Lung (tissue), 17 donors: ENCODE measurements at places on chromosomes 2 and 18. TPM values are rescaled to one million over a fixed set of nuclear protein-coding genes. Genes with fewer than 3 reads are reported as not detected.

- H3K4me3 ChIP-seq = peak overlapping the region; percentile 69
- no peaks in the 10 kb centered on the region for H3K27me3 ChIP-seq
- peak overlapping the region; percentile 98 for H3K27ac ChIP-seq
- H3K4me1 ChIP-seq = peaks cover 48% of the 10 kb centered on the region
- peak; percentile 69 for DNase-seq
These were observed 19.7 kb upstream of the STPG4 start for GRCh38 chr2:47174733-47175361.

- no peaks in the 10 kb centered on the region for H3K27me3 ChIP-seq
- H3K4me1 ChIP-seq = no peaks in the 10 kb centered on the region
- H3K36me3 ChIP-seq = no peaks in the 10 kb centered on the region
These were observed 36.4 kb downstream of the RAMP1 start for GRCh38 chr2:237895544-237896506.

DNA sequence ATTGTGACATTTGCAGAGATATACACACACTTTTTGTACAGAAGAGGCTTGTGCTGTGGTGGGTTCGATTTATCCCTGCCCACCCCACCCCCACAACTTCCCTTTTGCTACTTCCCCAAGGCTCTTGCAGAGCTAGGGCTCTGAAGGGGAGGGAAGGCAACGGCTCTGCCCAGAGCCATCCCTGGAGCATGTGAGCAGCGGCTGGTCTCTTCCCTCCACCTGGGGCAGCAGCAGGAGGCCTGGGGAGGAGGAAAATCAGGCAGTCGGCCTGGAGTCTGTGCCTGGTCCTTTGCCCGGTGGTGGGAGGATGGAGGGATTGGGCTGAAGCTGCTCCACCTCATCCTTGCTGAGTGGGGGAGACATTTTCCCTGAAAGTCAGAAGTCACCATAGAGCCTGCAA lies 40.0 kb downstream of the STEAP3 start:
- no peak for DNase-seq
- H3K4me3 ChIP-seq = no peak overlapping the region
- H3K27ac ChIP-seq = no peak overlapping the region
- no peaks in the 10 kb centered on the region for H3K27me3 ChIP-seq

GRCh38 chr2:133248264-133248663 lies 320.0 kb downstream of the NCKAP5 start:
- H3K27ac ChIP-seq = peak overlapping the region; percentile 35
- no peaks in the 10 kb centered on the region for H3K4me1 ChIP-seq
- H3K27me3 ChIP-seq = no peaks in the 10 kb centered on the region
- DNase-seq = no peak
- no peaks in the 10 kb centered on the region for H3K36me3 ChIP-seq
- no peak overlapping the region for H3K4me3 ChIP-seq

DNA sequence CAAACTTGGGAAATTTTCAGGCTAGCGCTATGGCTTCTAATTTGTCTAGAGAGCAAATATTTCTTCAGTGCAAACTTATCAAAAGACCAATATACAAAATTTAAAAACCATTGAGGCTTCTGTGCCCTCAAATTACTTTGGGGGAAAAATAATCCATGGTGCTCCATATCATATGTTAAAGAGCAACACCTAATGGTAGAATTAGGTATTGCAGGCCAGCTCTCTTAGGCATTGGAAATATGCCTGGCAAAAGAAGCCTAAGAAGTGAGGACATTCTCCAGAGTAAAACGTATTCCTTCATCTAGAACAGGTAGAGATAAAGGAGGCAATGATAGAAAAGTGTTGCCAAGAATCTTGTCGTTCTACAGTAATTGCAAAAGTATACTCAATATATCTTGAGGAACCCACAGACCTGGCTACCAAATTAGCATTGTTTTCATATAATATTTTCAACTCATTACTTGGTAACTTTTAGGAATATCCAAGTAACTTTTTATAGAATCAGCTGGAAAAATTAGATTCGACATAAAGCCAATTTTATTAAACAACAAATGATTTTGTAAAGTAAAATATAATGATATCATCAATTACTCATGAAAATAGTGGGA lies 401.1 kb downstream of the BCL11A start:
- no peaks in the 10 kb centered on the region for H3K36me3 ChIP-seq
- no peaks in the 10 kb centered on the region for H3K4me1 ChIP-seq

- H3K27ac ChIP-seq = no peak overlapping the region
- DNase-seq = no peak
- no peaks in the 10 kb centered on the region for H3K27me3 ChIP-seq
- no peaks in the 10 kb centered on the region for H3K4me1 ChIP-seq
- H3K36me3 ChIP-seq = no peaks in the 10 kb centered on the region
These were observed 16.3 kb downstream of the GKN2 start for GRCh38 chr2:68936427-68936826.

DNA sequence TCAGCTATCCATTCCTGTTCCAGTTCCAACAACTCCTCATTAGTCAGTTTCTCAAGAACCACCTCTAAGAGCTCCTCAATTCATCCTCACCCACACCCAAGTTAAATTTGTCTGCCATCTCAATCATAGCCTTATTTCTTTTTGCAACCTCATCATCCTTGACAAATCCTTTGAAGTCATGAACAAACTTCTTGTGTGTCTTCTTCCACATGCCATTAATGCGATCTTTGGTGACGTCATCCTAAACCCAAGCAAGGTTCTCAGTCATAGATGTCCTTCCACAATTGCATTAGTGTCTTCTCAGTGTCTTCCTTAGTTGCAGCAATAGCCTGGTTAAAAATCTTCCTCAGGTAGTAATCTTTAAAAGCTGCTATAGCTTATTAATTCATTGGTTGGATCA lies 71.2 kb upstream of the FSIP2 start:
- H3K36me3 ChIP-seq = no peaks in the 10 kb centered on the region
- H3K4me1 ChIP-seq = no peaks in the 10 kb centered on the region
- H3K4me3 ChIP-seq = no peak overlapping the region
- DNase-seq = no peak
- H3K27me3 ChIP-seq = no peaks in the 10 kb centered on the region
- no peak overlapping the region for H3K27ac ChIP-seq

DNA sequence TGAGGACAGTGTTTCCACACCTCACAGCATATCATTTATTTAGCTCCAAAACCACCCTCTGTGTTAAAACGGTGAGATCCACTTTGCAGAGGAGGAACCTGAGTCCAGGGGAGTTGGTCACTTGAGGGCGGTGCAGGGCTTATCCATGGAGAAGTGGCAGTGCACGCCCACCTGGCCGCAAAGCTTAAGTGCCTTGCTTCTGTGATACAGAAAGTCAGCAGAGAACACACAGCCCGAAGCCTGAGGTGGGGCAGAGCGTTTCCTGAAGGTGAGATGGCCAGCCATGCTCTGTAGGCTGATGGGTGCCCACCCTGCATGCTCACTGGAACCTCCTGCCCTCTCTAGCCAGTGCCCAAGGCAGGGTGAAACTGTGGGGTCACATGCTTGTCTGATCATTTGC lies 87.3 kb downstream of the SH3RF3 start:
- DNase-seq = no peak
- H3K36me3 ChIP-seq = no peaks in the 10 kb centered on the region
- no peak overlapping the region for H3K27ac ChIP-seq
- no peaks in the 10 kb centered on the region for H3K4me1 ChIP-seq
- H3K4me3 ChIP-seq = no peak overlapping the region
- no peaks in the 10 kb centered on the region for H3K27me3 ChIP-seq

- H3K4me1 ChIP-seq = peaks cover 14% of the 10 kb centered on the region
- H3K27ac ChIP-seq = peak overlapping the region; percentile 94
- DNase-seq = peak; percentile 74
- peak overlapping the region; percentile 87 for H3K4me3 ChIP-seq
- H3K36me3 ChIP-seq = no peaks in the 10 kb centered on the region
These were observed 1.6 kb downstream of the CTIF start for GRCh38 chr18:48540251-48541025.

GRCh38 chr2:43481927-43482542 lies 113.8 kb downstream of the THADA start:
- no peaks in the 10 kb centered on the region for H3K36me3 ChIP-seq
- H3K27me3 ChIP-seq = no peaks in the 10 kb centered on the region
- no peak overlapping the region for H3K4me3 ChIP-seq

DNA sequence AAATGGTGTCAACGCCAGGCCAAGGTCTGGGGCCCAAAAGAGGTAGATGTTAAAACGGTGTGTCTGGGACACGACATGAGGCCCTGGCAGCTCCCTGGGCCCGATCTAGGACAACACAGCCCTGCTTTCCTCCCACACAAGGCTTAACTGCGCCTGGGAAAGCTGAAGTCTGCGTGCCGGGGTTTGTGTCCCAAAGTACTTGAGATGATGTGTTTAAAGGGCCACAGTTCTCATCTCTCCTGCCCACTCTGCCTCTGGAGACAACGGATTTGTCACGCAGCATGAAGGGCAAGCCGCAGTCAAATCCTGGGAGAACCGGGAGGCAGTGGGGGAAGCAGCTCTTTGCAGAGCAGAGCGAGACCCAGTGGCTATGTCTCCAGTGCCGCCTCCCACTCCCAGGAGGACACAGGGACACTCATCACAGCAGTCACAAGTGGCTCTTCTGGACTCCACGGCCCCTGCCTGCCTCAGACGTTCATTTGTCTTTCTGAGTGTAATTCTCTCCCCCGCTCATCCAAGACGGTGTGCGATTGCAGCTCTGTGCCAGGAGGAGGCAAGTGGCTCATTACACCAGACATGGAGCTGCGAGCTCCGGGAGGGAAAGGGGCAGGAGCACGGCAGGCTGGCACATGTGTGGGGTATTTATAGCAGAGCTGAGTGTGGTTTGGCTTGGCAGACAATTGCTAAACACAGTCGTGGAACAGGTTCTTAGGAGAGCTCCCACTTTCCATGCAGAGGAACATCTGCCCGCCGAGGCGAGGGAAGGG lies 57.7 kb upstream of the SEMA4C start:
- H3K27me3 ChIP-seq = peaks cover 9% of the 10 kb centered on the region
- DNase-seq = peak; percentile 57
- peaks cover 19% of the 10 kb centered on the region for H3K4me1 ChIP-seq
- H3K36me3 ChIP-seq = no peaks in the 10 kb centered on the region
- no peak overlapping the region for H3K27ac ChIP-seq
- H3K4me3 ChIP-seq = no peak overlapping the region

DNA sequence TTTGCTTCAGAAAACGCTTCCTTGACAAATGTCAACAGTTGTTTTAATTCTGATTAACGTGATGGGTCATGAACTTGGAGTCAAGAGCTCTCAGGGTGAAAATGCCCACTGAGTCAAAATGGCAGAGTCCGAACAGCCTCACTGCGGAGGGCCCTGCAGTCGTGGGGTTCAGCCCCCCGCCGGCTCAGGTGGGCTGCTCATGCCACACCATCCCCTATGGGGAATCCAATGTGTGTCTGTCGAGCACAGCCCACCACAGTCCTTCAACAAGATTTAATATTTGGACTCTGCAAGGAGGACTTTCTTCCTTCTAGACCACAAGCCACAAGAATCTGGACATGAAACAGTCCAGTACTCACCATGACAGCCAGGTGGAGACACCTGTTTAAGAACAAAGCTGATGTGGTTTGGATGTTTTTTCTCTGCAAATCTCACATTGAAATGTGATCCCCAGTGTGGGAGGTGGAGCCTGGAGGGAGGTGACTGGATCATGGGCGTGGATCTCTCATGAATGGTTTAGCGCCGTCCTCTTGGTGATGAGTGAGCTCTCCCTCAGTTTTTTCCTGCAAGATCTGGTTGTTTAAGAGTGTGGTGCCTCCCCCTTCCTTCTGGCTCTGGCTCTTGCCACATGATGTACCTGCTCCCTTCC lies 201.0 kb downstream of the NDUFA10 start:
- peak; percentile 49 for DNase-seq
- H3K4me3 ChIP-seq = no peak overlapping the region
- H3K27me3 ChIP-seq = no peaks in the 10 kb centered on the region
- H3K4me1 ChIP-seq = peaks cover 8% of the 10 kb centered on the region
- H3K27ac ChIP-seq = no peak overlapping the region
- H3K36me3 ChIP-seq = no peaks in the 10 kb centered on the region

DNA sequence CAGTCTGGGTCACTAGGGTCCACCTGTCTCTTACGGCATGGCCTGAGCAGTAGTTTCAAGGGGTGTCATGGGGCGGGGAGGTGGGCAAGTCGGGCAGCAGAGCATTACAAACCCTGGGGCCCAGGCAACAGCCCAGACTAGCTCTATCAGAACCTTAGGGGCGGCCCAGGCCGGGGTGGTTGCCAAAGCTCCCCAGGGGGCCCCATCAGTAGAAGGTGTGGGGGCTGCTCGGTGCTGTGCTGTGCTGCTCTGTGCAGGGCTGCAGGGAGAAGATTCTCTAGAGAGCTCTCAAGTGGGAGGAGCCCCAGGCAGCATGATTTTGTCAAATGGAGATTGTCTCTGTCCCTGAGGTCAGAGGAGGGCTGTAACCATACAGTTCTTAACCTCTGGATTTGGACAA lies 36.4 kb upstream of the SLC14A1 start:
- H3K27me3 ChIP-seq = no peaks in the 10 kb centered on the region
- no peak overlapping the region for H3K27ac ChIP-seq
- H3K4me1 ChIP-seq = no peaks in the 10 kb centered on the region
- H3K36me3 ChIP-seq = no peaks in the 10 kb centered on the region

GRCh38 chr2:69578198-69578540 lies 65.4 kb downstream of the AAK1 start:
- peaks cover 7% of the 10 kb centered on the region for H3K4me1 ChIP-seq
- no peaks in the 10 kb centered on the region for H3K27me3 ChIP-seq
- H3K4me3 ChIP-seq = no peak overlapping the region
- no peak overlapping the region for H3K27ac ChIP-seq

- H3K36me3 ChIP-seq = no peaks in the 10 kb centered on the region
- no peak overlapping the region for H3K27ac ChIP-seq
- no peak for DNase-seq
- no peaks in the 10 kb centered on the region for H3K27me3 ChIP-seq
These were observed 669.5 kb downstream of the ERBB4 start for GRCh38 chr2:211868996-211869533.

DNA sequence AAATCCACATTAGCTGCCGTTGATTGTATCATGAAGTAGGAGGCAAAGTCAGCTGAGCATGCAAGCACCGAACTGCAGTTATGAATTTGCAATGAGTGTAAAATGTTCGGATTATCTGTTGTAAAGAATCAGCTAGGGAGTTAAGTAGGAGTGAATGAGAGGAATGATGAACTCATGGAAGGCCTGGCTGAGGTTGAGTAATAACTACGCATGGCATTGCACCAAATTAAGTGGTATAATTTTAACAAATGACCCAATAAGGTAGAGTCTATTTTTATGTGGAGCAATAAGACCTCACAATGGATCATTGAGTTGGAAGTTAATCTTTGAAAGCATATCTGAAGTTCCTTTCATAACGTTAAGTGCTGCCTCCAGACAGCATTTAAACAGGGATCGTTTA lies 288.2 kb upstream of the CHST9 start:
- DNase-seq = peak; percentile 16
- no peaks in the 10 kb centered on the region for H3K4me1 ChIP-seq
- H3K4me3 ChIP-seq = no peak overlapping the region
- H3K36me3 ChIP-seq = no peaks in the 10 kb centered on the region
- H3K27ac ChIP-seq = no peak overlapping the region

DNA sequence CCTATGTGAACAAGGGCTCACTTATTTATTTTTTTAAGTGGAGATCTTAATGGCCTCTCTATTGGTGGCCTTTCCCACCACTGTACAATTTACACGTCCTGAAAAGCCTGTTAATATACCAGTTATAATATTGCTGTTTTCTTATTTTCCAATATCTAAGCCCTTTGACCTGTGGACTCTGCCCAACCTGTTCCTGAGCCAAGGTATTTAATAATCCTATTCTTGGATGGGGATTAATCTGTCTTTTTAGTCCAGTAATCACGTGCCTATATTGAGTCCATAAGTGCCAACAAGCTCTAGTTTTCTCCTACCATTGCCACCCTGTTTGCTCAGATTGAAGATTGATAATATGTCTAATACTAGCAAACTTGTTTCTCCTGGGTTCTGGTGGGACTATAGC lies 42.7 kb downstream of the MBD5 start:
- DNase-seq = no peak
- H3K4me3 ChIP-seq = no peak overlapping the region
- H3K27me3 ChIP-seq = no peaks in the 10 kb centered on the region

Gene COPS9
- 52.5 TPM for total RNA-seq

Gene MBD1
- total RNA-seq = 69.9 TPM

Gene ANKRD30B
- not detected for total RNA-seq

Gene PCARE
- not detected for total RNA-seq

Gene GAL3ST2
- total RNA-seq = not detected
